ENCODE measurements at places on chromosomes 3 and 15.

GRCh38 chr3:161915418-161915750, 418.8 kb downstream of the OTOL1 start:
- DNase-seq: no peak

DNA sequence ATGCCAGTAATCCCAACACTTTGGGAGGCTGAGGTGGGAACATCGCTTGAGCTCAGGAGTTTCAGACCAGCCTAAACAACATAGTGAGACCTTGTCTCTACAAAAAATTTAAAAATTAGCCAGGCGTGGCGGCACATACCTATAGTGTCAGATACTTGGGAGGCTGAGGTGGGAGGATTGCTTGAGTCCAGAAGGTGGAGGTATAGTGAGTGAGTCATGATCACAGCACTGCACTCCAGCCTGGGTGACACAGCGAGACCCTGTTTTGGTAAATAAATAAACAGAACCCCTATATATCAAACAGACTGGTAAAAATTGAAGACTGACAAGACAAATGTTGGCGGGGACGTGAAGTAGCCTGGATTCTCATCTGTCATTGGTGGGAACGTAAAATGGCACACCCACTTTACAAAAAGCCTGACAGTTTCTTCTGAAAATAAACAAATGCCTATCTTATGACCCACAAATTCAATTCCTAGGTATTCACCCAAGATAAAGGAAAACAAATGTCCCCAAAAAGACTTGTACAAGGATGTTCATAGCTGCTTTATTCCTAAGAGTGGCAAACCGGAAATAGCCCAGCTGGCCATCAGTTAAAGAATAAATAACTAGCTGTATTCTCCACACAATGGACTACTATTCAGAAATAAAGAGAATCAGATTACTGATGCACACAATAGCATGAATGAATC, 47.0 kb upstream of the GK5 start:
- DNase-seq: no peak

DNA sequence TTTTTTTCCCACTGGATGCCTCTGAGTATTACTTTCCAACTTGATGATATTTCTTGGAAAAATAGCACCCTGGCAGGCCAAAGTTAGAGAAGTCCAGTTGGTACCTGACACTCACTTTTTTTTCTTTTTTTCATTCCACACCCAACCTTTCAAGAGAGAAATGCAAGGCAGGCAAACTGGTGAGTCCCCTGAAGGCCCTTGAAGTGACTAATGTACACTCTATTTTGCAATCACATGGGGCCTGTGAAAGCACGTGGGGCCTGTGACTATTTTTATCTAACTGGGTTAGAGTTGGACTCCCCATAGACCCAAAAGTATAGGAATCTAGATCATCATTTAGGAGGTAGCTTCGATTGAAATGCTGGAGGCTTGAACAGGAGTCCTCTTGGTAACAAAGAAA, 316.7 kb downstream of the CHL1 start:
- DNase-seq: no peak

GRCh38 chr3:34696831-34697230, 898.4 kb downstream of the PDCD6IP start:
- DNase-seq: no peak

GRCh38 chr3:53023072-53023823, 22.6 kb downstream of the SFMBT1 start:
- no peak for DNase-seq

- DNase-seq: no peak
Observed at GRCh38 chr3:144746631-144747030, 775.0 kb downstream of the DIPK2A start.

- no peak for DNase-seq
Observed at GRCh38 chr3:10010421-10010877, 15.8 kb upstream of the FANCD2 start.

GRCh38 chr15:65870889-65871533, 1.7 kb downstream of the RAB11A start:
- DNase-seq: no peak

GRCh38 chr15:88982304-88982945, 69.2 kb upstream of the MFGE8 start:
- DNase-seq: no peak

DNA sequence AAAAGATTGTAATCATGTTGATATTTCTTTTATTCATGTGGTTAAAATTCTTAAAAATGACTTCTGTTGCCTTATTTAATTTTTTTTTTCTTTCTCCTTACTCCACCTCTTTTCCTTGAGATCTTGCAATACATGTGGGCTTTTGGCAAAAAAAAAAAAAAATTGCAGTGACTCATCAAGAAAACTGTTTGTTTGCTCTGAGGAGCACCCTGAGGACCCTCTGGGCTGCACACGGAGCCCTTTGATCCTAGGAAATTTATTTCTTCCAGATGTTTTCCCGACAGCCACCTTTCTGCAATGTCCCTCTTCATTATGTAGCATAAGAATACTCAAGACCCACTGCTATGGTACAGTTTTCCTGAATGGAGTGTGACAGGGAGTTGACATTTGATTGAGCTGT, 371.7 kb downstream of the ZBTB20 start:
- DNase-seq: no peak

DNA sequence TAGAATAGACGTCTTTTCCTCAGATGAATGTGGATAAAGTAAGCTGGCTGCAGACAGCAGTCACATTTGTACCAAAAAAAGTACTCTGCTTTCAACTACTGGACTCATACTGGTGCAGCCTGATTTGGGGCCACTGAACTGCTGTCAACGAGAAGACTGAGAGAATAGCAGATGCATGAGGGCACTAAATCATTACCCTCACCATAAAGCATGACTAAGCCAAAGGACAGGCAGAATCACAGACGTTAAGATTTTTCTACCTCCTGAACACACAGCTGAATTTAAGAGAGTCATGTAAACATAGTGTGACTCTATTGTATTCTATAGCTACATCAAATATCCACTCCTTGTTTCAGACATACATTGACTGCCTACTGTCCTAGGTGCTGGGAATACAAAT, 67.8 kb upstream of the CDAN1 start:
- no peak for DNase-seq

DNA sequence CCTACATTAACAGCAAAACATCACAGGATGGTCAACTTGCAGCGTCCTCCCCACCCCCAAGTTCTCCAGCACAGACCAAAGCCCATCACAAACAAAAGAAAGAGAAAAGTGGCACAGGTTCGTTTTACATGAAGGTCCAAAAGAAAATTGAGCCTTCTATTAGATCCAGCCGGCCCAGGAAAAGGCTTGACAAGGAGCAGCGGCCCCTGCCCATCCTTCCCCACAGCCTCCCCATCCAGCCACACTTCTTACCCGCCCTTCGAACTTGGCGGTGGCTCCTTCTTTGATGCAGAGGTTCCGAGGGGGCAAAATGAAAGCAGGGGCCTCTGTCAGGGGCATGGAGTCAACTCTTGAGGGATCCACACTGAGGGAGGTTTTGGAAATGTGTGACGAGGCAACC, 90.7 kb downstream of the MYLK start:
- DNase-seq: no peak

DNA sequence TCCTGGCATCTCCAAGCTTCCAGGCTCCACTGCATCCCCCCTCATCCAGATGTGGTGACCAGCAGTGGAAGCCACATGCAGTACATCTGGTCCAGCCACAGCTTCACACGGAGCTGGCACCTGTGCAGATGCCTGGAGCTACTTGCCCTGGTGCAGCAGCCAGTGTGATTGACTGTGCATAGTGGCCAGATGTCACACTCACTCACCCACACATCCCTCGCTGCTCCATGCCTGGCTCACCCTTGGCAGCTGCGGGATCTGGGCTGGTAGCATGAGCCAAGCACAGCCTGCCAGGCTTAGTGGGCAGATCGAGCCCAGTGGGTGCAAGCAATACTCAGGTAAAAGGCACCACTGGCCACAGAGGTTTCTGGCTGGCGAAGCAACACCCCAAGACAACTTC, 398.0 kb upstream of the CNTN4 start:
- no peak for DNase-seq

GRCh38 chr3:144585953-144586352, 614.3 kb downstream of the DIPK2A start:
- no peak for DNase-seq

Data from mesothelial cell of epicardium (in vitro differentiated cells).